ENCODE measurements at places on chromosomes 3 and 15.

GRCh38 chr15:35061825-35062737, 23.0 kb downstream of the NANOGP8 start:
- no peak for DNase-seq

- no peak for DNase-seq
These were observed 177.3 kb downstream of the NFKBIZ start for GRCh38 chr3:102026656-102027055.

DNA sequence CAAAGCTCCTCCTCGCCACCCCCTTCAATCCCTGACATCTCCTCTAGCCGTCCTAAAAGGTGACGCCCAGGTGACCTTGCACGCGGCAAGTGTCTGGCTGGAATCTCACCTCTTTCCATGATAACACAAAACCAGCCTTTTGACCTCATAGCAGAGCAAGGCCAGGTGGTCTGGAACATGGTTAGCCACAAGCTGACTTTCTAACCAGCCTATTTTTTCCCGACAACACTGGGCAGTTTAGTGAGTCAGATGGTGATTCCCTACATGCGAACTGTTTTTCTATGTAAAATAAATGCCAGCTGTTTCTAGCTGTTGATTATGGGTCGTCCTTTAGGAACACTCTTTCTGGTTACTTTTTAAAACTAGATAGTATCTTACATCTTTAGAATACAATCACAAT, 243.0 kb downstream of the CD47 start:
- no peak for DNase-seq

- no peak for DNase-seq
These were observed 60.6 kb upstream of the IL12A start for GRCh38 chr3:159928071-159928491.

- DNase-seq = no peak
These were observed 84.5 kb upstream of the NMNAT3 start for GRCh38 chr3:139762302-139762701.

All from fibroblast of the conjunctiva (primary cell).